ENCODE measurements at places on chromosomes 11 and 22.

- DNase-seq: no peak
These were observed 192.8 kb downstream of the ETS1 start for GRCh38 chr11:128394431-128395089.

DNA sequence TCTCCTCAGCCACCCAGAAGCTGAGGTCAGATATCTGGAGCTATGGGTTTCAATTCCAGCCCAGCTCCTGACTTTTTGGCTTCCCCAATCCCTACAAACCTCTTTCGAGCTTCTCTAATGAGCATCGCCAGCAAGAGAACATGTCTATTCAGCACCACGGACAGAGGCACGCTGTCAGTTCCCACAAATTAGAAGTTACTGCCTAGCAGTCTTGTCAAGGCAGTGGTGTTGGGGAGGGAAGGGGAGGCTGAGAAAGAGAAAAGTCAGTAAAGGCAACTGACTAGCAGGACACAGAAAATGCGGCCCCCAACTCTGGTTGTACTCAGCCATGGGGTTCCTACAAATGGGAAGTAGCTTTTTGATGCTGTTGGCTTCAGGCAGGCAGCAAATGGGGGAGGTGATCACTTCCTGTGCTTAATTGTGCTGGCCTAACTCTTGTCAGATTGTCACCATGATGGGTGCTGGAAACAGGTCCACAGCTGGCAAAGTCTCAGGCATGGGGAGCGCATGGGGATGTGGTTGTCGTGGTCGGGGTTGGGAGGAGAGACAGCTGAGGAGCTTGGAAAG, 205.9 kb downstream of the ST3GAL4 start:
- DNase-seq: peak; percentile 74

GRCh38 chr11:124798991-124799347, 1.2 kb downstream of the MSANTD2 start:
- no peak for DNase-seq

GRCh38 chr22:29541845-29542244, 11.7 kb downstream of the THOC5 start:
- peak; percentile 33 for DNase-seq

- DNase-seq: peak; percentile 26
These were observed 702 bp downstream of the BIRC2 start for GRCh38 chr11:102347462-102348370.

DNA sequence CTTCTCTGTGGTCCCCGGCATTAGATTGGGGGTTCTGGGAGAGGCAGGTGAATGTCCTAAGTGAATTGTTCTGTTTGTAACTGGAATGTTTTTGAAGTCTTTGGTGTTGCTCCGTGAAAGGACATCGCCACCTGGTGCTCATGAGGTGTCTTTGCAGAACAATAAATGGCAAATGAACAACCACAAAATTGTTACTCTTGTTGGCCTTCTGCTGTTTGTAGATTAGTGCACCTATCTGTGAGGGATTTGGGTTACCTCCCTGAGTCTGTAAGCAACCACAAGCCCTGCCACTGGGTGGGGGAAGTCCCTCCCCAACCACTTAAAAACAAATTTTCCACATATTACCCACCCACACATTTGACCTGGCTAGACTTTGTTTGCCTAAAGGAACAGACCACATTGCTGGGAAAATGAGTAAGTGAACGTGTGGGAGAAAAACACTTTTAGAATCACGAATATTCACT, 4.7 kb downstream of the MPEG1 start:
- DNase-seq: peak; percentile 73

- DNase-seq: no peak
These were observed 1.1 kb upstream of the C11orf65 start for GRCh38 chr11:108468478-108468864.

- no peak for DNase-seq
These were observed 112.4 kb downstream of the KCNC1 start for GRCh38 chr11:17846852-17847453.

DNA sequence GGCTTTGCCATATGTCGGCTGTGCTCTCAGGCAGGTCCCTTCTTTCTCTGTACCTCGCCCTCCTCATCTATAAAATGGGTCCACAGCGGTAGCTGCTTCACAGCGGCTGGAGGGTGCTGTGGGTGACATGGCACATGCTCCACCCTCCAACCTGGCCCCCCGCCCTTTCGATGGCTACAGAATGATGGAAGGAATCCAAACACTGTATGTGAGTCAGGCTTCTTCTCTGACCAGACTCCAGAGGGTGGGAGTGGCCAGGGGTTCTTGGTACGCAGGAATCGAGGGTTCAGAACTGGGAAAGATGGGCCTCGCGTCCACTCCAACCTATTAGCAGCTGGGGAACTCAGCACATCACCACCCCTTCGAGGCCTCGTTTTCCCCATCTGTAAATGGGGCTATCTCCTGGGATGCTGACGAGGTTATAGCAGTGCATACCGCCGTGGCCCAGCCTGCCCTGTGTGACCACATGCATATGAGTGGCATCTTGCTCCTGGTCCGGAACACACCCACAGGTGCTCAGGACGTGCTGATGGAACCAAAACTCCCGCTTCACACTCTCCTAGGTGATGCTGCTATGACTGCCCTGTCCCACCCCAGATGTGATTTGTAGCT, 26.4 kb downstream of the MN1 start:
- no peak for DNase-seq

GRCh38 chr11:108906329-108906728, 241.5 kb downstream of the DDX10 start:
- DNase-seq: no peak

GRCh38 chr22:31870890-31871289, 73.4 kb upstream of the YWHAH start:
- DNase-seq: peak; percentile 62

- DNase-seq: no peak
These were observed 182.7 kb upstream of the SNX19 start for GRCh38 chr11:131099013-131099412.

DNA sequence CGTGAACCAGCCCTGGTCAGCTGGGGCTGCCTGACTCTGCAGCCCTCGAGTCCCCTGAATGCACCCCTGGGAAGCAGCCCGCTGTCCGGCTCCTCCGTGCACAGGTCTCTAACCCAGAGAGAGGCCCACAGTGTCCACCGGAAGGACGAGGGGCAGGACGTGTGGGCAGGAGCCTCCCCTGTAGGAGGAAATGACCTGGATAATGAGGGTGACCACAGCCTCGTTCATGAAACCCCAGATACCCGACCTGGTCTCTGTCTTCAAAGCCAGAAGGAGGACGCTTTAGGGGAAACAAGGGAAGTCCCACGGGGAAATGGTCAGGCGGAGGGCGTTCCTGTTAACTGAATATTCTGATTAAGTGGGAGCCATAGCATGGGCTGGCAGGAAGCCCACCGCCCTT, 23.3 kb downstream of the LIF start:
- DNase-seq: no peak

DNA sequence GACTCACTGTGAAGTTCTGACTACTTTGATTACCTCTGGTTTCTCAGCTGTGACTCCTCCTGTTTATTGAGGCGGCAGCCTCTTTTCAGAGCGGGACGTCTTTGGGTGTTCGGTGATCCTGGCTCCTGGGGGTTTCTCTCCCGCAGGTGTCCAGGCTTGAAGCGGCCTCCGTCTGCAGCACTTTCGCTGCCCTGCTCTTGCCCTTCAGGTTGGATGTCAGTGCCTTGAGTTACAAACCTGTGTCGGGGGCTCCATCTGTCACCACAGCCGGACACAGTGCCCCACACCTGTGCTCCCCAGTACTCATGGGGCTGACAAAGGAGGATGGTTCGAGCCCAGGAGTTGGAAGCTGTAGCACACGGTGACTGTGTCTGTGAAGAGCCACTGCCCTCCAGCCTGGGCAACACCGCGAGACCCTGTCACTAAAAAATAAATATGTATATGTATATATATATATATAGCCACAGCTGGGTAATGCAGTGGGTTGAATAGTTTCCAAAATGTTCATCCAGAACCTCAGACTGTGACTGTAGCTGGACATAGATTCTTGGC, 104.1 kb downstream of the BRD1 start:
- no peak for DNase-seq

GRCh38 chr11:73335204-73335923, 27.3 kb downstream of the ARHGEF17 start:
- DNase-seq: peak; percentile 89

- DNase-seq: no peak
These were observed 5.9 kb downstream of the ACP2 start for GRCh38 chr11:47242596-47243192.

DNA sequence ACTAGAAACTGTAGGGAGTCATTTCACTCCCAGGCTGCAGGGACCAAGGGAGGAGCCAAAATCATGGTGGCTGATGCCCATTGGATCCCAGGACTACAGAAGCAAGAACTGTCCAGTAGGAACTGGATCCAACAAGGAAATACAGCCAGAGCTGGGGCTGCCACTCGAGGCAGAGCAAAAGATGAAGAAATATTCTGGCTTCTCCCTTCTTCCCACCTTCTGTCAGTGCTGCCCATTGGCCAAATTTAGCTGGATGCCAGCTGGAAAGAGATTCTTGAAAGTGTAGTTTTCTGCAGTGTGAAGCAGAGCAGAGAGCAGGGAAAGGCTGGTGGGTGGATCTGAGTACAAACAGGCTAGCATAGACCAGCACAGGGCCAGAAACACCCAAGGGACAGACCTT, 45.6 kb downstream of the COMMD9 start:
- no peak for DNase-seq

- DNase-seq: no peak
These were observed 150.2 kb downstream of the TEAD1 start for GRCh38 chr11:12824281-12825041.

GRCh38 chr22:30541961-30542810, 4.4 kb downstream of the SEC14L6 start:
- DNase-seq: peak; percentile 39

DNA sequence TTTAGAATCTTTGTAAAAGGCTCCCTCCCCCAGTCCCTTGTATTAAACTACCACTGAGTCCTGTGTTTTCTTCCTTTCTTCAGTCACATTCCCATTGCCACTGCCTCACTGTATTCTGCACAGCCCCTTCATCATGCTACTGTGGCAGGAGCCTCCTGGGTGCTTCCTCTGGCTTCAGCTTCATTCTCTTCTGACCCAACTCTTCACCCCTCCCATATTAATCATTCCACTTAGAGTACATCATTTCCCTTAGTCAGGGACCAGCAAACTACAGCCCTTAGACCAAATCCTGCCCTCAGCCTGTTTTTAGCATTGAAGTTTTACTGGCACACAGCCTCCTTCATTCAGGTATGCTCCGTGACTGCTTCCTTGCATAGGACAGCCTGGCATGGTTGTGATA, 127.7 kb upstream of the MTNR1B start:
- no peak for DNase-seq

DNA sequence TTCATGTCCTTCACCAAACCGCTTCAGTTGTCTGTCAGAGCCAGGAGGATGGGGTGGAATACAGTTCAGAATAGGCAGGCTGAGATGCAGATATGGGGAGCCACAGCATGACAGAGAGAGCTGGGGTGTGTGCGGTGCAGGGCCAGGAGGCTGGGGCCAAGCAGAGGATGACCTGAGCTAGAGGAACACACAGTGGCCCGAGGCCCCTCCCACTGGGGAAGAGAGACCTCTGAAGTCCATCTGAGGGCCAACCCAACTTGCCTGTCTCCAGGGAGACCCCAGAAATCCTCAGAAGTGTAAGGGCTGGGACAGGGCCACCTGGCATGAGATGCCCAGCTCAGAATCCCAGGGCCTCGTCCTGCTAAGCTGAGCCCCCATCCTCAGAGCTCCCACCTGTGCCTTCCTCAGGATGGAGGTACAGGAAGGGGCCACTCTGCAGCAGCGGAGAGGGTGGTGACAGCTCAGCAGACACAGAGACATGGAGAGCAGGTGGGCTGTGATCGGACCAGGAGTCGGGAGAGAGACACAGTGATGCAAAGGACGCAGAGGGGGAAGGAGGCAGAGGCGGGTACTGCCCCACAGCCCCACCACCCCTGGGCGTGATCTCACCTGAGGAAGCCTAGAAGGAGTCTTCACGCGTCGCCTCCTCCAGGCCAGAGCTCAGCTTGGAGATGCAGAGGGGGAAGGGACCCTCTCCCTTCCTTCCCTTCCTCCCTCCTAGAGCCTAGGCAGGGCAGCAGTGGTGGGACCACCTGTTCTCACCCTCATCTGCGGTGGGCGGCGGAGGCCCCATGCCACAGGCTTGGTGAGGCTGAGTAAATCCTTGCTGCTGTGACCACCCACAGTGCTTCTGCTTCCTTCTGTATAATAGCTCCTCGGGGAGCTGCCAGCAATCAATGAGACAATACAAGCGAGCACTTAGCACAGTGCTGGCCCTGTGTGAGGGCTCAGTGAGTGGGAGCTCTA, 9.1 kb upstream of the TUB start:
- no peak for DNase-seq

- no peak for DNase-seq
These were observed 25.8 kb upstream of the FXYD6 start for GRCh38 chr11:117902001-117902845.

GRCh38 chr11:119109843-119110242, 2.7 kb downstream of the C2CD2L start:
- no peak for DNase-seq

GRCh38 chr11:2293531-2293971, 8.2 kb downstream of the C11orf21 start:
- DNase-seq: no peak

DNA sequence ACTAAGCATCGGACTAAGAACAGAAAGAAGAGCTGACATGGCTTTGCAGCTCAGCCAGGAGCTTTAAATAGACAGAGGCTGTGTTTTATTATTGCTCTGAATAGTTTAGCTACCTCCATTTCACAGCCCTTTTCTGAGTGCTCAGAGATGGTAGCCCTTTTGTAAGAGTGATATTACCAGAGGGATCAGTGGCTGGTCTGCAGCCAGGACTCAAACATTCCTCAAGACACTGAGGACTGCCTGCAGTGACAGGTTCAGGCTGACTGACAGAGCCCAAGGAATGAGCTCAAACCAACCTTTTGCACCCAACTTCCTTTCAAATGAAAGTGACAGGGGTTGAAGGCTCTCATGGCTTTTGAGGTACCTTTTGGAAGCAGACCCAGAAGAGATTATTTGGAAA, 189.0 kb downstream of the DDX10 start:
- no peak for DNase-seq

DNA sequence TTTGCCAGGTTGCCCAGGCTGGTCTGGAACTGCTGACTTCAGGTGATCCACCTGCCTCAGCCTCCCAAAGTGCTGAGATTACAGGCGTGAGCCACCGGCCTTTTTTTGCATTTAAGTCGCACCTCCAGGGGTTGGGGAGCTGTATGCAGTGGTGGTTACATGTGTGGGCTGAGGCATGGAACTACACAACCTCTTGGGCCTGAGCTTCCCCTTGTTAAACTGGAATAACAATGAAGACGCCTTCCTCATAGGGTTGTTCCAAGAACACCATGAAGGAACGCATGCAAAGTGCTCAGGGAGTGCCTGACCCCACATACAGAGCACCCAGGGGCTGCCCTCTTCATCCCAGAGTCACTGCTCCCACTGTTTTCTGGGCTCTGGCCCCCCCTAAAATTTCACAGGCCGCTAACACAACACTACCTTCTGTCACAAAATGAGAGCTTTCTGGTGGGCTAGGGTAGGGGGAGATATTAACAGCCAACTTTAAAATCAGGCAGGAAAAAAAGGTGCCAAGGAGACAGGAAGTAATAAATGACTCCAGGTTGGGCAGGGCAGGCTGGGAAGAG, 1.3 kb upstream of the FAM118A start:
- no peak for DNase-seq

- no peak for DNase-seq
These were observed 5.9 kb upstream of the APOL6 start for GRCh38 chr22:35642305-35642741.
